Mesenchymal stem cell (in vitro differentiated cells and primary cell): ENCODE measurements at places on chromosomes 6 and 20.

GRCh38 chr20:51340451-51340840, 202.1 kb downstream of the NFATC2 start:
- no peak for DNase-seq

DNA sequence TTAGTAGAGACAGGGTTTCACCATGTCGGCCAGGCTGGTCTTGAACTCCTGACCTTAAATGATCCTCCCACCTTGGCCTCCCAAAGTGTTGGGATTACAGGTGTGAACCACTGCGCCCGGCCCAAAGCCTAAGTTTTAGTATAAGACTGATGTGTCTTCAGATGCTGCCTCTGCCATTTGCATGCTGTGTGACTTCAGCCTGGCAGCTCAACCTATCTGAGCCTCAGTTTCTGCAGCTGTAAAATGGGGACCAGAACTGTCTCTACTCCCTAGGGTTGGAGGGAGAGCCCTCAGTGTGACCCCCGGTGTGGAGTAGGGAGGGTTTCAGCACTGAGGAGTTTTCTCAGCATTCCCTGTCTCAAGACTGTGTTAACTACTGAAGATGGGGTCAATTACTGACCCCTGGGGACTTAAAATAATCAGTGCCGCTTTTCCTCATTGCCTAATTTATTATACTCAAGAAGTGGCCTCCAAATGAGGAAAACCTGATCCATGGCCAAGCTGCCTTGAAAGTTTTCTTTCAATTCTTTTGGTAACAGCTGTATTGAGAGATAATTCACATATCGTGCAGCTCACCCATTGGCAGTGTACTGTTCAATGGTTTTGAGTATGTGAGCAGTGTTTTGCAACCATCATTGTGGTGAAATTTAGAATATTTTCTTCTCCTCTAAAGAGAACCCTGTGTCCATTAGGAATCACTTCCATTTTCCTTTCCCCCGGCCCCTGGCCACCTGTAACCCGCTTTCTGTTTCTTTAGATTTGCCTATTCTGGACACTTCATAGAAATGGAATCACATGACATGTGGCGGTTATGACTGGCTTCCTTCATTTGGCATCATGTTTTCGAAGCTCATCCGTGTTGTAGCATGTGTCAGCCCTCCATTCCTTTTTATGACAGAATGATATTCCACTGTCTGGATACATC, 64.8 kb downstream of the PHACTR3 start:
- DNase-seq: no peak

GRCh38 chr20:59300333-59301081, at the start of gene EDN3:
Gene EDN3 (plus strand): TSS chr20:59300611. CDS start chr20:59300813, 202 bp downstream.
- no peak for DNase-seq

- no peak for DNase-seq
These were observed 10.3 kb downstream of the ADISSP start for GRCh38 chr20:3757268-3757667.

DNA sequence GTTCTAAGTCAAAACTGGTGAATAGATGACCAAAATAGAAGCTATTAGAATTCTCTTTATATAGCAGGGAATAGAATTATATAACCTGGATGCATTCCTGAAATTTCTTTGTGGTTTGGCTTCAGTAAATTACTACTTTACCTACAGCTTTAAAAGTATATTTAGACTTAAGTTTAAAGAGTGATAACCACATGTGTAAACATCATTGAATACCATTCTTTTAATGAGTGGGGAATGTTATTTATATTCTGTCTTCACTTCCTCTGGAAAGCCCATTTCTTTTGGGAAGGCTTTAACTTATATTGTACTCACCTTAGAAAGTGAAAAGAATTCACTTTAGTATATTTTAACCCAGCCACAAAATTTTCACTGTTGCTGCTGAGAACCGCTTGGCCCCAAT, 39.1 kb downstream of the PLEKHG1 start:
- no peak for DNase-seq

- no peak for DNase-seq
These were observed 158.4 kb downstream of the LY86 start for GRCh38 chr6:6746970-6747338.

- peak; percentile 84 for DNase-seq
These were observed 21.4 kb upstream of the AKIRIN2 start for GRCh38 chr6:87723170-87724078.

- DNase-seq: no peak
These were observed 479.4 kb upstream of the SLC35B3 start for GRCh38 chr6:8914700-8915099.

DNA sequence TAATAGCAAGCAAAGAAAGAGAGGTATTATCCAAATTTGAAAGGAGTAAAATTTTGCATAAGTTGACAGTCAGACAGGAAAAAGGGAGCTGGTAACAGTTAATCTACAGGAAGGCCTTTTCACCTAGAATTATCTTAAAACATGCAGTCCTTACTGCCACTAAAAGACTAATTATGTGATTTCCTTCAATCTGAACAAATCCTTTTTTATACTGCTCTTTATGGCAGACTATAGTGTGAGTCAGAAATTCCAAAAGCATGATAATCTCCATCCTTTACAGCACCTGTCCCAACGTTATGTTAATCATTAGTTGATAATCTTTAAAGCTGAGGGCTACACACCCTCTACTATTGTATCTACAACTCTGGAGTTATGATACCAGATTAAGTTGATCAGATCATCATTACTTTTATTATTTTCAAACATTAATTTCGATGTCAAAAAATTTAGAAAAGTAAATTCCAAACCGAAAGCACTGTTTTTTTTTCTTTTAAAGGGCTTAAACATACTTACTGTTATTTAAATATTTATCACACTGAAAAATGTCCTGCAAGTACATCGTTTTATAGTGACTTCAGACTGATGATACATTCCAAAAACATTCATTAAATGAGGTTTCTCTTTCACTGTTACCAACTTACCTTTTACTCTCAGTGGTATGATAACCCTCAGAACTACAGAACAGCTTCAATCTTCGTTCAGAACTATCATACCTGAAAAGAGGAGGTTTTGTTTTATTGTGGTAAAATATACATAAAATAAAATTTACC, 33.2 kb upstream of the AKAP7 start:
- DNase-seq: no peak
